ENCODE measurements at places on chromosomes 5 and 9. TPM values are rescaled to one million over a fixed set of nuclear protein-coding genes. Genes with fewer than 3 reads are reported as not detected.

Gene ANKRD31
- polyA plus RNA-seq = 0.31 TPM

Gene NAA35
- polyA plus RNA-seq = 28.5 TPM

Gene SPINK5
- 0.77 TPM for polyA plus RNA-seq

Gene ADAMTS19
- 1.7 TPM for polyA plus RNA-seq

Gene HTR1A
- not detected for polyA plus RNA-seq

Gene IL5
- polyA plus RNA-seq = 0.61 TPM

Gene OR1J1
- not detected for polyA plus RNA-seq

Gene ISL1
- not detected for polyA plus RNA-seq

Gene ZBED3
- 28.3 TPM for polyA plus RNA-seq

Gene ARID3C
- not detected for polyA plus RNA-seq

Gene GALNT12
- 17.9 TPM for polyA plus RNA-seq

Gene IL4
- 0.84 TPM for polyA plus RNA-seq

Gene PRR16
- polyA plus RNA-seq = 11.4 TPM

Gene CATSPER3
- polyA plus RNA-seq = 1.6 TPM

Gene RANBP3L
- polyA plus RNA-seq = 1.1 TPM

Gene SSBP2
- 65.1 TPM for polyA plus RNA-seq

Gene ZNF454
- 11.0 TPM for polyA plus RNA-seq

Gene SLC4A9
- 0.10 TPM for polyA plus RNA-seq

Gene ANKS6
- polyA plus RNA-seq = 26.3 TPM

Gene SMIM32
- polyA plus RNA-seq = 0.56 TPM

Gene ZNF189
- polyA plus RNA-seq = 37.6 TPM

Gene SLC36A2
- polyA plus RNA-seq = 0.18 TPM

Gene GABBR2
- polyA plus RNA-seq = 0.66 TPM

Gene NEK6
- 42.1 TPM for polyA plus RNA-seq

Gene RNF180
- polyA plus RNA-seq = 12.3 TPM

Gene STPG3
- 1.3 TPM for polyA plus RNA-seq

Gene MOCS2
- 42.9 TPM for polyA plus RNA-seq

Gene RXRA
- 42.2 TPM for polyA plus RNA-seq

Gene CFAP157
- polyA plus RNA-seq = 10.3 TPM

Gene TTLL11
- 9.8 TPM for polyA plus RNA-seq

Gene ETF1
- 82.9 TPM for polyA plus RNA-seq

Gene HNRNPAB
- 126 TPM for polyA plus RNA-seq

Gene CCNO
- polyA plus RNA-seq = 7.2 TPM

Gene NDST1
- polyA plus RNA-seq = 62.6 TPM

Gene FOXD4L5
- 0.24 TPM for polyA plus RNA-seq

Gene CD72
- polyA plus RNA-seq = 3.2 TPM

Gene CCDC192
- polyA plus RNA-seq = 1.4 TPM

Gene FCHO2
- 27.0 TPM for polyA plus RNA-seq

Gene BTNL3
- 0.31 TPM for polyA plus RNA-seq

Gene SLC44A1
- polyA plus RNA-seq = 78.8 TPM

Gene GRM6
- polyA plus RNA-seq = 2.5 TPM

Gene PCDHB2
- 5.9 TPM for polyA plus RNA-seq

Gene DNAI1
- polyA plus RNA-seq = 2.0 TPM

Gene RAB3C
- 3.5 TPM for polyA plus RNA-seq

Gene DIPK1B
- 32.3 TPM for polyA plus RNA-seq

Gene CRAT
- 27.5 TPM for polyA plus RNA-seq

Gene PHF24
- 0.47 TPM for polyA plus RNA-seq

Gene PPP2R2B
- 0.41 TPM for polyA plus RNA-seq

Gene JADE2
- polyA plus RNA-seq = 15.4 TPM

Gene CXXC5
- polyA plus RNA-seq = 41.8 TPM

Gene MIER3
- 36.7 TPM for polyA plus RNA-seq

Gene TMC1
- 0.74 TPM for polyA plus RNA-seq

Gene SV2C
- 0.26 TPM for polyA plus RNA-seq

Gene IFNA2
- not detected for polyA plus RNA-seq

All from left lung (tissue), 14 donors.